ENCODE measurements at places on chromosomes 2 and 18.
A peak's percentile ranks its signal among the peaks of the same experiment; 100 is the strongest.

GRCh38 chr2:184599054-184599871, 934 bp downstream of the ZNF804A start:
- peak; percentile 31 for DNase-seq

GRCh38 chr18:13587477-13587876, 138.9 kb downstream of the FAM210A start:
- DNase-seq: no peak

DNA sequence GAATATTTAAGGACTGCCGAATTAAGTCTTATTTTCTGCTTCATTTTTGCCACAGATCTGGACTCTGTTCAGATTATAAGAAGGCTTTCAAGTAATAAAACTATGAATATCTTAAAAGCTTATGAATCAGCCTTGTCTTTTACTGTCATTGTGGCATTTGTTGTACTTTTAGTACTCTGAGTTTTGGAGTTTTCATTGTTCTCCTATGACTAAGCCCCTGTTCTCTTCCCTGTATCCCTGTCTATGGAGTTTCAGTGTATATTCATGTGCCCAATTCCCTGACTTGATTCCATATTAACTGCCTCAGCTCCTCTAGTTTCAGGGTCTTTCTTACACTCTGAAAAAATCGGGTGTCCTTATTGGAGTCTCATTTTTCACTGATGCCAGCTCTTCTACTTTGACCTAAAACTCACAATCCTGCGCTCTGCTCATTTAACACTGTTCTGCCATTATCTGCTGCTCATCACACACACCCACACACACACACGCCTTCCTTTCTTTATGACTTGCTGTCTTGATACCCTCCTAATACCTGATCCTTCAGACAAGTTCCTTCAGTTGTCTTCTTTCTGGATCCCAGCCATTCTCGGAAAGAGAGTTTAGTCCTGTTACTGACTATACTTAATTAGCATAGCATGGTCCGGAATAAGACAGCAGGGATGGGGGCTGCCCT, 511.8 kb downstream of the CPS1 start:
- DNase-seq: no peak

DNA sequence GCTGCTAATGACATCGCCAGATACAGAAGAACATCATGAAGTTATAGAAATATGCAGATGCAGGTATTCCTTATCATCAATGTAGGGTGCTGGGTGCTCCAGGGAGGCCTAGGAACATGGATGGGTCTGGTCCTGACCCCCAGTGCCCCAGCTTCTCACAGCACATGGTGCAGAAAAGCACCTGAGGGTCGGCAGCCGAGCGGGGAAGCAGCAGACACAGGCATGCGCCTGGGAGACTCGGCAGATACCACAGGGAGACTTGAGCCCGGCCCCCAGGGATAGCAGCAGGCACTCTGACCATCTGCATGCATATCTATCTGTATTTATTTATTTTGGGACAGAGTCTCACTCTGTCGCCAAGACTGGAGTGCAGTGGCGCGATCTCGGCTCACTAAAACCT, 43.2 kb downstream of the TMEM18 start:
- DNase-seq: no peak

- DNase-seq: no peak
Observed at GRCh38 chr2:160934263-160934662, 226.0 kb upstream of the TANK start.

DNA sequence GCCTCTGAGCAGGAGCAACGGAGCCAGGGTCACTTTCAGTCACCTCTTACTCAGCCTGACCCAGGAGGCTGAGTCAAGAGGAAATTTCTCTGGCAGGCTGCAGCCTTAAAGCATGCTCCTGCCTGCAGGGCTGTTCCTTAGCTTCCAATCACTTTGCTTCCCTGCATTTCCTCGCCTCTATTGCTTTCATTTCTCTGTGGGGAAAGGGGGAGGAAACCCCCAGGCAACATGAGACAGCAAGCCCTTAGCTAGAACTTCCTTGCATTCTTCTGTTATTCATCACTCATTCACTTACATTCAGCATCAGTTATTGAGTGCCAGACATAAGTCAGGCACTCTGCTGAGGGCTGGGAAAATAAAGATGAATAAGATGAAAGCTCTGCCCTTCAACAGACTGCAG, 13.0 kb downstream of the XDH start:
- peak; percentile 98 for DNase-seq

DNA sequence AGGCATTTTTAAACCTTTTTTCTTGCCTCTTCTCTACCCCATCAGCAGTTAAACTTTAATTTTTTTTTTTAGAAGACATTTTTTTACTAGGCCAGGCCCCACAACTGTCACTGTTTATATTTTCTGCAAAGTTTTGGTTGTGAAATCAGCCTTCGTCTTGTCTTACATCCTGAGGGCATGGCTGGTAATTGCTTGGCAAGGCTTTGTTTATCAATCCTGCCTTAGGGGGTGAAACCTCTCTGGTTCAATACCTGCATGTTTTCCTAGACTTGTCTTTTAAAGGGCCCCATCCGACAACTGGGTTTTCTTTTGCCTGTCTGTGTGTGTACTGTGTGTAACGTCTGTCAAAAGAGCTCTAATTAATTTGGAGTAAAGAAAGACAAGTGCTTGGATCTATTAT, 330.0 kb upstream of the CWC22 start:
- DNase-seq: no peak

GRCh38 chr2:108165729-108166128, 74.0 kb upstream of the SULT1C3 start:
- DNase-seq: no peak

DNA sequence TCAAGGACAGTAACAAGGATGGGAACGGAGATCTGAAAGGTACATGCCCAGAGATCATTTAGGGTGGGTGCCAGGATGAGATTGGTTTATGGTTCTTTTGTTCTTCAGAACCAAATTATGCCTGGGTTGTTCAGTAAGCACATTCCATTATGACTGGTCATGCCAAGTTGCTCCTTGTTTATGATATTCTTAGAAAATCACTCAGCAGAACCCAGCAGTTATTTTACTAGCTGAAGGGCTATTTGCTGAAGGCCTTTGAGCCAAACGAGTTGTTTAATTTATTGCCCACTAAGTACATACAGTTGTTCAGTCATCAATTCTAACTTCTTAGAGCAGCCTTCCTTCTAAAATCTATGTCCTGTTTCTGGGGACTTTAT, 635 bp downstream of the SLC3A1 start:
- no peak for DNase-seq

DNA sequence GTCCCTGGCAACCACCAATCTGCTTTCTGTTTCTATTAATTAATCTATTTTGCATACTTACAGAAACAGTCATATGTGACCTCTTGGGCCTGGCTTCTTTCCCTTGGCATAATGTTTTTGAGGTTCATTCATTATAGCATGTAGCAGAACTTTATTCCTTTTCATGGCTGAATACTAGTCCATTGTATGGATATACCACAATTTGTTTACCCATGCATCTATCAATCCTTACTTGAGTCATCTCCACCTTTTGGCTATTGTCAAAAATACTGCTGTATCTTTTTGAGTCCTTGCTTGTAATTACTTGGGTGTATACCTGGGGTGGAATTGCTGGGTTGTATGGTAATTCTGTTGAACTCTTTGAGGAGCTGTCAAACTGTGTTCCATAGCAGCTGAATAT, 126.8 kb downstream of the CTIF start:
- no peak for DNase-seq

GRCh38 chr2:30978854-30979253, 159.4 kb downstream of the GALNT14 start:
- no peak for DNase-seq

DNA sequence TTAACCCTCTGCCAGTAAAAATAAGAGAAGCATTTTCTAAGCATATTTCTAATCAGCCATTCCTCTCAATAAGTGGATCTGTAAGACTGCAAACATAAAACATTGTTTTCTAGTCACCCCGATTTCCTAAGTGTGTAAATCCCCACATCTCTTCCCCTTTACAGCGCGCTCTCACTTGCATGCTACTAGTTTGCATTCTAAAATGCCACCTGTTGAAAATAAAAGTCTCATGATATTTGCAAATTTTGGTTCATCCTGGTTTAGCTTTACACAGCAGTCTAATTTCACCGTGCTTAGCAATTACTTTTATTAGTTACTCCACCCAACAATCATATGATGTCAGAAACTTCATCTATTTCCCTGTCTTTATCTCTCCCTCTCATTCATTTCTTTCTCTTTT, 1230.7 kb upstream of the ZEB2 start:
- DNase-seq: no peak

DNA sequence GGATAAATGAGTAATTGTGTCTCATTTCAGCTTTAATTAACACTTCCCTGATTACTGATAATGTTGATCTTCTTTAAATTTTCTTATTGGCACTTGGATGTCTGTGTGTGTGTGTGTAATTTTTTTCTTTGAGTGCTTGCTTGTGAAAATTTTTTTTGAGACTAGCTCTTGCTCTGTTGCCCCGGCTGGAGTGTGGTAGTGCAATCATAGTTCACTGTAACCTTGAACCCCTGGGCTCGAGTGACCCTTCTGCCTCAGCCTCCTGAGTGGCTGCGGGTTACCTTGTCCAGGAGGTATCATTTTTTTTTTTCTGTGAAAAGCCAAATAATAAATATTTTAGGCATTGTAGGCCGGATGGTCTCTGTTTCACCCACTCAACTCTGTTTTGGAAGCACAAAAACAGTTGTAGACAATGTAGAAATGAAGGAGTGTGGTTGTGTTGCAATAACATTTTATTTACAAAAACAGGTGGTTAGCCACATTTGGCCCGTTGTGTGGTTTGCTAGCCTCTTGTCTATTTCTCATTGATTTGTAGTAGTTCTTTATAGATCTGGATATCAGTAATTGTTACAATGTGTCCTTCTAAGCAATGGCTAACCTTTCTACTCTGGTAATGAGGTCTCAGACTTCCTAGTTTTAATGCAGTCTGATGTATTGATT, 7.9 kb downstream of the IL1RL2 start:
- DNase-seq: no peak

DNA sequence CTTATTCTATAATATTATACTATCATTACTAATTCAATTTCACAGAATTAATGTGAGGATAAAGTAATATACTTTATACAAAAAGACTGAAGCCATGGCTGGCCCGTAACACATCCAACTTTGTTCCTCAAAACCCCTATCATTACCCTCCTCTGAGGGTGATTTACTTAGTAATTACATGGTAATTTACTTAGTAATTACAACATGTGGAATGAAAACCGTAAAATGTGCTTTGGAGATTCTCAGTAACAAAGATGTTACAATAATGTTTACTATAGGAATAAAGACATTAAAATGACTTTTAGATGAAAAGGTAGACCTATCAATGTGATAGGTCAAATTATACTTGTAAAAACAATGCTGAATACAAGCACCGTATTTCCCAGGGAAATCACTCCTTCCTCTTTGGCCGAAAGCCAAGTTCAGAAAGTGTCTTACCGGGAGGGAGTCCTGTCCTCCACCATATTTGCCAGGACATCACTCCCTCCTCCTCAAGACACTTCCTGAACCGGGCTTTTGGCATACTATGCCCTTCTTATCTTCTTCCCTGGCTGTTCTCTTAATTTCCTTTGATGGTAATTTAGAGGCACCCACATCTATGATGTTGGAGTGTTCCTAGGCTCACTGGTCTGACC, 1047.8 kb downstream of the SOCS6 start:
- DNase-seq: no peak

DNA sequence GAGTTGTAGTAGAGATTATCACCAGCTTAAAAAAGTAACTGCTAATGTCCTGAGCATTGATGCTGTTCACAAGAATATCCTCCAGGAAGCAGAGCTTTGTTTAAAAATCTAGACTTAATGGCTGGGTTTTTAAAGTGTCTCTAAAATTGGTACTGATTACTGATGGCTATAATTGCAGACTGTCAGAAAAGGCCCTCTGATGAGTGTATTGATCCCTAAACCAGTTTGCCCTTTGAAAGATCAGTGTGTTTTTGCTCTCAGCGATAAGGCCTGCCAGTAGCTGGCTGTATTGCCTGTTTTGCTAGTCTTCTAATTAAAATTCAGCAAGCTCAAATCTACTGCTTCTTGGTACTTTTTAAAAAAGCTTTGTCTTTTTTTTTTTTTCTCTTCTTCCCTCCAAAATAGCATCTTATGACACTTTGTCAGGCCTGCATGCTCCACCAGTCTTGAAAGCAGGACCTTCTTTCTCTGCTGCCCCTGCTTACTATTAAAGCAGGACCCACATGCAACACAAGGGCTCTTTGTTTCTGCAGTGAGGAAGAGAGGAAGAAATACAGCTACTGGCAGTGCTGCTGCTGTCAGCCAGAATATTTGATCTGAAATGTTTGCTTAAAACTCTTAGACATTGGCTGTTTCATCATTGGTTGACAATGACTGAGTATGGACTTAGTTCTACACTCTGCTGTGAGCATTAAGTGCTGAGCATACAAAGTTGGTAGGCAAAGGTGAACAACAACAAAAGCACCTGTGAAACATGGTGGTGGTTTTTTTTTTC, 1.8 kb downstream of the SEC11C start:
- DNase-seq: no peak

DNA sequence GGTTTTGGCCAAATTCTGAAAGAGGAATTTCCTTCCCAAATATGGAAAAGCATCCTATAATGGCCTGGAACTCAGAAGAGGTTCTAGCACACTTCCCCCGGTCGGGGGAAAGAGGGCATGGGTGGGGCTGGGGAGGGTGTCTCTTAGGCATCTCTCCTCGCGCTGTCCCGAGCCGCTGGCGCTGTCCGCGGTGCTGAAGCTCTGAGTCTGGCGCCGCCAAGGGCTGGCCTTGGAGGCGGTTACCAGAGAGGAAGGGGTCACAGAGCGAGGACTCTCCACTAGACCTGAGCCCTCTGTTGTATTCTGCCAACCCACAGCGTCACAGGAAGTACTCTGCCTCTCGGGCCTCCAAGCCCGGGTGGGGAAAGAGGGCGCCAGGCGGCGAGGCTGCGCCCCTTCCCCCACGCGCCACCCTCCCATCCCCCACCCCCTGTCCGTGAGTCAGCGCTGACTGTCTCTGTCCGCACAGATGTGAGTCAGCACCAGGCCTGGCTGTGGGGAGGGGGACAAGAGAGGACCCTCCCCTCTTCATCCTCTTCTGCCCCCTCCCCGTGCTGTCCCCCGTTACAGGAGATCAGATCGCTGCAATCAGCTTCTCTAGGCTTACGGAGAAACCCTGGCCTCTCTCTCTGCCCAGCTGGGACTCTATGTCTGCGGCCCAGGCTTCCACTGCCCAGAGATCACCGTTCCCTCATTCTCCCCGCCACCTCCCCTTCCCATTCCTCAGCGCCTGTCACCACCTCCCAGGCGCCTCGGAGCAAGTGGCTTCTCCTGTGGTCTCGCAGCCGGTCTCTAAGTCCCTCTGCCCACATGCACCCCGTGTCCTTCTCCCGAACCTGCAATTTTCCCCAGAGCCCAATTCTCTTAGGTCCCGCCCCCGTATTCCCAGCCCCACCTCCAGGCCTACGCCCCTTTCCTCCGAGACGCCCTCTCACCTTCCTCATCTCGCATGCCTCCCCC, 779 bp downstream of the PTPRN start:
- peak; percentile 94 for DNase-seq

GRCh38 chr2:230650585-230651137, 62.0 kb upstream of the CAB39 start:
- DNase-seq: no peak

GRCh38 chr2:30332791-30333453, 101.6 kb downstream of the LBH start:
- no peak for DNase-seq

GRCh38 chr2:175103191-175103590, 64.8 kb downstream of the ATF2 start:
- DNase-seq: no peak

- peak; percentile 69 for DNase-seq
Observed at GRCh38 chr2:5915881-5916310, 223.7 kb downstream of the SOX11 start.

GRCh38 chr18:54183390-54183789, 41.1 kb downstream of the MBD2 start:
- no peak for DNase-seq

GRCh38 chr2:97979904-97980303, 15.8 kb downstream of the TMEM131 start:
- no peak for DNase-seq

Data from fibroblast of skin of right biceps (primary cell).